ENCODE measurements at places on chromosomes 6 and 20. TPM values are rescaled to one million over a fixed set of nuclear protein-coding genes. Genes with fewer than 3 reads are reported as not detected.

The SAMD10 gene
- 10.0 TPM for total RNA-seq

The CDK19 gene
- total RNA-seq, result 78.9 TPM

The FAM83B gene
- 0.31 TPM for total RNA-seq

The PRKN gene
- total RNA-seq, result 13.8 TPM

The AVP gene
- total RNA-seq, result not detected

The EYS gene
- 1.9 TPM for total RNA-seq

The SPATS1 gene
- not detected for total RNA-seq

The NCOA7 gene
- 24.4 TPM for total RNA-seq

The MEI4 gene
- total RNA-seq, result 0.31 TPM

The MATN4 gene
- not detected for total RNA-seq

The C20orf204 gene
- 4.4 TPM for total RNA-seq

The TTK gene
- 6.9 TPM for total RNA-seq

The ME1 gene
- total RNA-seq, result 2.2 TPM

The SYNGAP1 gene
- total RNA-seq, result 48.8 TPM

The SYS1 gene
- 39.1 TPM for total RNA-seq

The TRIM15 gene
- total RNA-seq, result not detected

The WASF1 gene
- 144 TPM for total RNA-seq

The NNAT gene
- total RNA-seq, result 333 TPM

The ACOT8 gene
- total RNA-seq, result 33.2 TPM

The ZKSCAN3 gene
- 12.8 TPM for total RNA-seq

The OR2B6 gene
- not detected for total RNA-seq

The SNPH gene
- total RNA-seq, result 22.2 TPM

The ECI2 gene
- 25.4 TPM for total RNA-seq

The SLC4A11 gene
- total RNA-seq, result not detected

The CEP162 gene
- 28.2 TPM for total RNA-seq

The BMP6 gene
- total RNA-seq, result 3.4 TPM

The PPP1R16B gene
- 11.6 TPM for total RNA-seq

The FOXQ1 gene
- total RNA-seq, result 1.9 TPM

The OTOR gene
- 1.9 TPM for total RNA-seq

The RIPOR2 gene
- 33.2 TPM for total RNA-seq

Data from parietal lobe (tissue), 2 donors.